ENCODE measurements at places on chromosomes 4 and X. TPM values are rescaled to one million over a fixed set of nuclear protein-coding genes. Genes with fewer than 3 reads are reported as not detected.

Gene GAGE12D
- not detected for total RNA-seq

Gene EREG
- 7.5 TPM for total RNA-seq

GRCh38 chr4:24646798-24647460 is 62.6 kb upstream of the DHX15 start:
- no peak for DNase-seq

DNA sequence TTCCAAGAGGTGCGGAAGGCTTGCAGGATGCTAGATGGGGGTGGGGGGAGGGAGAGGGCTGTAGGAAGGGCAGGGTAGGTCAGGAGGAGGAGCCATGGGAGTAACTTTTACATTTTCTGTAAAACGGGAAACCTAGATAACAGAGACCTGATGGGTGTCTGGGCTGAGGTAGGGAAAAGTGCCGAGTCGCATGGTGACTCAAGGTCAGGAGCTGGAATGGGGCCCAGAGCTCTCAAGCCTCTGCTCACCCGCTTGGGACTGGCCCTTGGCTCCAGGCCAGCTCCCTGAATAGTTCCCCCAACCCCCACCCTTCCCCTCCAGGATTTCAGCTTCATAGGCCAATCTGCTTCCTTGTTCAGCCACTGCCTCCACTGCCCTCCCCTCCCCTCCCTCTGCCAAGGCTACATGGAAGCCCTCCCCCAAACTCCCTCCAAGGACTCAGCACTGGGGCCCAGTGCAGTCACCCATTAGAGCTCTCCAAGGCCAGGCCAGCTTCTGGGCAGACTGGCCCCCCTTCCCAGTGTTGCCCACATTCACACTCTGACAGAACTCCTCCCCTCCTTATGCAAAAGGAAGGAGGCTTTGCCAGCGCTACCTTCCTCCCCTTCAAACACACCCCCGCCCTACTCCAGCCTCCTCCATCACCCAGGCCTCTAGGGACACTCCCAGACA is 43.6 kb downstream of the TSC22D3 start:
- peak; percentile 83 for DNase-seq

DNA sequence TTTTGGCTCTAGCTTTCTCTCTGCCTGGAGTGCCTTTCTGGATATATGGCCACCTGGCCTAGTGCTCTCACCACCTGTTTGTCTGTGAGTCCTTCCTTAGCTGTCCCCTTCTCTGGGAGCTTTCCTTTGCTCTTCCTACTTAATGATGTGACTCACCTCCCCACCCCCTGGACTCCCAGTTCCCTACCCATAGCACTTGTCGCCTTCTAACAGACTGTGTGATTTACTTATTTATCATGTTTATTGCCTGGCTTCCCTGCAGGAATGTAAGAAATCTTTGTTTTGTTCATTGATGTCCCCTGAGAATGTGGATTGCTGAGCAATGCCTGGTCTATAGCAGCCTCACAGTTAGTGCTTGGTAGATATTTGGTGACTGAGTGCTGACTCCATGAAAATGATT is 18.9 kb downstream of the ADD1 start:
- peak; percentile 69 for DNase-seq

GRCh38 chr4:82780752-82781231 is 17.8 kb downstream of the SCD5 start:
- DNase-seq, result no peak

DNA sequence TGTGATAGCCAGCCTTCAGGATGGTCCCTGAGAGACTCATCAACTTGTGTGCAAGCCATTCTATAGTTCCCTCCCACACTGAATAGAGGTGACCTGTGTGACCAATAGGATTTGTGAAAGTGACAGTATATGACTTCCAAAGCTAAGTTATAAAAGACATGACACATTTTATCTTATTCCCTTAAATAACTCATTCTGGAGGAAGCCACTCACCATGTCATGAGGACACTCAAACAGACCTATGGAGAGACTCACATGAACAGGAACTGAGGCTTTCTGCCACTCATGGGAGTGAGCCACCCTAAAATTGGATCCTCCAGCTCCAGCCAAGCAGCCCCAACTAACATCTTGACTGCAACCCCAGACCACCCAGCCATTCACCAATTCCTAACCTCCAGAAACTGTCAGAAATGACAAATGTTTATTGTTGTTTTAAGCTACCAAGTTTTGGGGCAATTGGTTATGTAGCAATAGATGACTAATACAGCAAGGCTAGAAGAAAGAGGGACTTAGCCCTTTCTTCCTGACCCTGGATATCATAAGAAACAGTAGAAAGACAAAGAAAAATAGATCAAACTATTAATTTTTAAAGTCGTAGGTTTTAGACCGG is 9.0 kb upstream of the CHIC2 start:
- DNase-seq, result no peak

DNA sequence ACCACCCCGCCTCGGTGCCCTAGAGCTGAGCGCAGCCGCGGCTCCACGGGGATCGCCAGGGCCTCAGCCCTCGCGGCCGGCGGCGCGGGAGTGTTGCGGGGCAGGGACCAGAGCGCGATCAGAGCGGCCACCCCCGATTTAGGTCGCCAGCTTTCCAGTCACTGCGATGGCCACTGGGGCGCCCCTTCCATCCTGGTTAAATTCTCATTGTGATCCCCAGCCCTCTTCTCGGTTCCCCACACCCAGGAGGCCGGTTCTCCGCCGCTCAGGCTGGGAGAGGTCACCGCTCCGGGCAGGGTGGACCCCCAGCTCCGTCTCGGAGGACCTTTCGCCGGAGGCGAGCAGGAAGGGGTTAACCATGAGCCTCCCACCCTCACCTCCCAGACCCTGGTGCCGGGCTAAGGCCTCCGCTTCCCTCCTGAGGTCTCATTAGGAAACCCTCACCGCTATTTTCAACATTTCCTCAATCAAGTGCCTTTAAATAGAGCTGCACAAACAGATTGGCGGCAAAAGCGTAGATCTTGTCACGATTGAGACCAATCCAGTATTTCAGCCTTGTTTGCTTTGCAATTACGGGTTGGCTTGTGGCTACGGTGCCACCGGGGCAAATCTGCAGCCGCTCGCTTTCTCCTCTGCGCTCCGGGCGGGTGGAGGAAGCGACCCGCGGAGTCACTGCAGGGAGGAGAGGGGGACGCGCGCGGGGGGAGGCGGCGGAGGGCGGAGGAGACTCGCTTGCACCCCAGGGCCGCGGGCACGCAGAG is 8.3 kb upstream of the HAND2 start:
- no peak for DNase-seq

DNA sequence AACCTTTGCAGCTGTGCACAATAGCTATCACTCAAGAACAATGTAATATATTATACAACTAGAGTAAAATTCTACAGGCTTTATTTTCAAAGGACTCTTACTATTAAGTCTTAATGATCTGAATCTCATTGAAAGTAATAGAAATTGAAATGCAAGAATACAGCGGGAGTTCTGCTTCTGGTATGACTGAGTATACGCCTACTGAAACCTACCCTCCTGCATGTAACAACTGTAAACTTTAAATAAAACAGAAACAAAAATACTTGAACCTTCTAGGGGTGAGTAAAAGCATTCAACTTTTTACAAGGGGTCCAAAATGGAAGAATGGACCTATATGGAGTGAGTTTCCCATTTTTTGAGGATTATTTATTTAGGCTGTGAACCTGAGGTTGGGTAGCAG is 13.5 kb downstream of the DCHS2 start:
- DNase-seq, result no peak

GRCh38 chr4:139972305-139972704 is 181.7 kb downstream of the MAML3 start:
- no peak for DNase-seq
